ENCODE measurements at places on chromosomes 11 and 22.

- no peak for DNase-seq
Observed at GRCh38 chr11:42816471-42816870, 495.3 kb upstream of the API5 start.

DNA sequence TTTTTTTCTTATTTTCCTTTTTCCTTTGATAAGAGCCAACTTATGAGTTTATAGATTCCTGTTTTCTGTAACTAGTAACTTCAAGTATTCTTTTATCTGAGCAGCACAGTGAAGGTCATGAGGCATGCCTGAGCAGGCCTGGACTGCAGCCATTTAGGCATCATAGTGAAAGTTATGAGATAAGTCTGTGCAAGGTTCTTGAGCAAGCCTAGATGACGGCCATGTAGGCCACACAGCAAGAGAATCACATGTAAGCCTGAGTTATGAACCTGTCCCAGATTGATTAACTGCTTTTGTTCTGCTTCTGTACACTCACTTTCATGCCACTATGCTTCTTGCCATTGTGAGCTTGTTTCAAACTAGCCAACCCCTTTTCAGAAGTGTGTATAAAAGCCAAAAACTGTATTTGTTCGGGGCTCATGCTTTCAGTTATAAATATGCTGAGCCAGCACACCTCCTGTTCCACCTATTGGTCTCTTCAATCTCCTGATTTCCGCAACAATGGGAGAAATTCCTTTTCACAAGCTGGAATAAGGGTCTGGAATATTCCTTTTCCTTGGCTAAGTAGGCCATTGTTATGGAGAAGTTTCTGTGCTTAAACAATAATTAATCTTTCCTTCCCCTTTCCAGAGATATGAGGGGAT, 745.7 kb downstream of the FAM181B start:
- no peak for DNase-seq

DNA sequence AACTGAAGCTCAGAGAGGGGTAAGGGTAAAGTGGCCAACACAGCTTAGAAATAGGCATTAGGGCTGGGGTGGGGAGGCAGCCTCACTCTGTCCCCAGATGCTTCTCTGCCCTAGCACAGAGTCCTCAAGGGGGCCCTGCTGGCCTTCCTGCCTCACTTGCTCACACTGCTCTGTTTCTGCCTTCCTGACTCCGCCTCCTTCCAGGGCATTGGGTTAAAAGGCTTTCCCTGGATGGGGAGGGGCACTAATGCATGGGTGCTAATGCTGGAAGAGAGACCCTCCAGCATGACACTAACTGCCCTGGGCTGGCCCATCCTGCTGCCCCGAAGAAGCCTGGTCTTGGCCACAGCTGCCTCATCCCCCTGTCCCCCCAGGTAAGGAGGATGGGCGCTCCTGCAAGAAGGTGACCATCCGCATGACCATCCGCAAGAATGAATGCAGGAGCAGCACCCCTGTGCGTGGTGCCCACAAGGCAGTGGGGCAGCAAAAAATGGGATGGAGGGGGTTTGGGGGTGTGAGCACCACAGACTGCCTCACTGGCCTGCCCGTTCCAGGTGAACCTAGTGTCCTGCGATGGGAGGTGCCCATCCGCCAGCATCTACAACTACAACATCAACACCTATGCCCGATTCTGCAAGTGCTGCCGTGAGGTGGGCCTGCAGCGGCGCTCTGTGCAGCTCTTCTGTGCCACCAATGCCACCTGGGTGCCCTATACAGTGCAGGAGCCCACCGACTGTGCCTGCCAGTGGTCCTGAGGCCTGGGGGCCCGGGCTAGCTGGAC, 74.0 kb upstream of the MYOD1 start:
- DNase-seq: no peak

- no peak for DNase-seq
Observed at GRCh38 chr11:86575927-86576326, 96.5 kb downstream of the ME3 start.

GRCh38 chr11:34416766-34417165, 22.0 kb upstream of the CAT start:
- no peak for DNase-seq

GRCh38 chr11:57288771-57289579, 35.8 kb downstream of the TNKS1BP1 start:
- DNase-seq: no peak

- DNase-seq: no peak
Observed at GRCh38 chr11:64078284-64078683, 42.6 kb downstream of the FLRT1 start.

DNA sequence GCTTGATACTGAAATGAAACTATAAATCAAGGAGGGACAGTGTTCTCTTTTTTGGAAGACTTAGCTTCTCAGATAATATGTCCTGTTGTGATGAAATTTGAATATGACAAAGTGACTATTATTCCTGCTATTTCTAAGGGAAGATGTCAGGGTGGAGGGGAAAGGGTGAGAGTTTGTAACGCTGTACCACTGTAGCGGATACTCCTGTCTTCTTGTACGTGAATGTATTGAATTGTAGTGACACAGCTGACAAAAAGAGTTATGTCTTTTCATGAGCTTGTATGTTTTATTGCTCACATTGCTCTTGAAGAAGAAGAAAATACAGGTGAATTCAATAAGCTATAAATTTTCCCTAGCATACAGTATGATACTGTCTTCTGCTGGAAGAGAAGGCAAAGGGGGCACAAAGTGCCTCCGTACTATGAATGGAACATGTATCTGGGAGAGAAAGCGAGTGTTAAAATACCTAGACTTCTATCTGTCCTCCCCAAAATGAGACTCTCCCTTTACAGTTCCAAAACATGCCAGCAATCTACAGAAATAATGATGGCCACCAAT, 538.5 kb upstream of the LRRC4C start:
- DNase-seq: no peak

- DNase-seq: no peak
Observed at GRCh38 chr11:104238916-104239315, 75.0 kb upstream of the PDGFD start.

DNA sequence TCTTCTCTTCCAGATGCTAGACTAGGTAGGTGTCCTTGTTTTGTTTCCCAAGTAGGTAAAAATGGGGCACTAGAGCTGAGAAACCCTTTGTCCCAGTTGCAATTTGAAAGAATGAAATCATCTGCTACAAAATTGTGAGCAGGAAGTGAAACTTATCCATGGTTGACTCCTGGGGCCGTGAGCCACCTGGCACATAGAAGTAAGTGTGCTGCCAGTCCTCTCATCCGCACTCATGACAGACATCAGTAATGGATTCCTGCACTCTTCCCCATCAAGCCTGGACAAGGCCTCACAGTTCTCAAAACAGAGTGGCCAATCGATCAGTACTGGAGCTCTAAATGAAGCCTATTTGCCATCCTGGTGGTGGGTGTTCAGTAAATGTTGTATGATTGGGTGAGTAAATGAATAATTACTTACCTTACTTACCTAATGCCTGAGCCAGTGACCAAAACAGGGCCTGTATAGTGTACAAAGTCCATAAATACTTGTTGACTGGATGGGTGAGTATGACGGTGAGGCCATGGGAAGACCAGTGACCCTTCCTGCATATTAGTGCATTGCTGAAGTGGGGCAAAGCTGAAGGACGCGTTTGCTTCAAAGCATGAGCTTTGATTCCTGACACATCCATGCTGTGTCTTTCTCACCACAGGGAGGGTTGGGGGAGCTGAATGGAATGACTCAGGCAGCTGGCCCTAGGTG, 68.9 kb upstream of the HEPHL1 start:
- DNase-seq: no peak

DNA sequence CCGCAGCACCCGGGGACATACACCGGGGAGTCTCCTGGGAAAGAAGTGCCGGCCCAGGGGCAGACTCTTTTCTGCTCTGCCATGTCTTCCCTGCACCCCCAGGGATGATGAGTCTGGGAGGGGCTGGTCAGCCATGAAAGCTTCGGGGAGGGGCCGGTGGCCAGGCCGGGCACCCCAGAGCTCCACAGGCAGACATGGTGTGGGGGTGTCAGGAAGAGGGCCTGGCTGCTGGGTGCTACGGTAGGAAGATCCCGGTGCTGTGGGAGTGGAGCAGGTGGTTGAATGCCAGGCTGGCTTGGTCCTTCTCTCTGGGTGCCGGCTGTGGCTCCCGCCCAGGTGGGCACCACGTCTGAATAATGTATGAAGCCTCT, 17.4 kb downstream of the LSP1 start:
- no peak for DNase-seq

- no peak for DNase-seq
Observed at GRCh38 chr22:41395531-41396240, 13.9 kb downstream of the TEF start.

DNA sequence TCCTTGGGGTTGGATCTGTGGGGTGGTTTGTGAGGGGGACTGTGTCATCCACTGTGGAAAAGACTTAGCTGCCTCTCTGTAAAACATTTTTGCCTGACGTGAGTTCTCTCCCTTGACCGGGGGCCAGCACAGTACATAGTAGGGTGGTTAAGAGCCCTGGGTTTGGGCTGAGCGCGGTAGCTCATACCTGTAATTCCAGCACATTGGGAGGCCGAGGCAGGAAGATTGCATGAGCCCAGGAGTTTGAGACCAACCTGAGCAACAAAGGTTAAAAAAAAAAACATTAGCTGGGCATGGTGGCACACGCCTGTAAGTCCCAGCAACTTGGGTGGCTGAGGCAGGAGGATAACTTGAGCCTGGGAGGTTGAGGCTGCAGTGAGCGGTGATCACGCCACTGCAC, 74.7 kb upstream of the WNT7B start:
- no peak for DNase-seq

Measured in stimulated activated CD4-positive, alpha-beta T cell treated with anti-CD3 and anti-CD28 coated beads, Interleukin-4, amount 100 ng/mL, for 24 hours (primary cell).